Stimulated activated CD4-positive, alpha-beta T cell treated with anti-CD3 and anti-CD28 coated beads, Interleukin-12 subunit alpha, Interleukin-12 subunit beta, amount 100 ng/mL, for 24 hours (primary cell): ENCODE measurements at places on chromosomes 12 and 14.

GRCh38 chr12:93680006-93680405, 2.8 kb downstream of the CRADD start:
- DNase-seq, result no peak

DNA sequence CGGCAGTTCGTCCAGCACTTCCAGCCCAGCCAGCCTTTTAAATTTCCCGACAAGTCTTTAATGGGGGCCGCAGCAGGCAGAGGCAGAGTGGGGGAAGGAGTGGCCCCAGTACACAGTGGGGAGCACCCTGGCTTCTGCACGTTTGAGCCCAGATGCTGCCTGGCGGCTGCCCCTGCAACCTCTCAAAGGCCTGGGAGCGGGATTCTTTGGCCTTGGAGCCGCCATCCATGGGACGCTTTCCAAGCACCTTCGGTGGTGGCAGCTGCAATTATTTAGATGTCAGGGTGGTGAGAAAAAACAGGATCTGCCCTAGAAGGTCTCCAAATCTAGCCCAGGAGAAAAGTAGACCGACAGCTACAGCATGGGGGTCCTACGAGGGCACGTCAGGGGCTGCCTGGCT, 46.0 kb downstream of the FAM222A start:
- no peak for DNase-seq

- no peak for DNase-seq
Observed at GRCh38 chr12:18591473-18591872, 146.3 kb downstream of the PLCZ1 start.

DNA sequence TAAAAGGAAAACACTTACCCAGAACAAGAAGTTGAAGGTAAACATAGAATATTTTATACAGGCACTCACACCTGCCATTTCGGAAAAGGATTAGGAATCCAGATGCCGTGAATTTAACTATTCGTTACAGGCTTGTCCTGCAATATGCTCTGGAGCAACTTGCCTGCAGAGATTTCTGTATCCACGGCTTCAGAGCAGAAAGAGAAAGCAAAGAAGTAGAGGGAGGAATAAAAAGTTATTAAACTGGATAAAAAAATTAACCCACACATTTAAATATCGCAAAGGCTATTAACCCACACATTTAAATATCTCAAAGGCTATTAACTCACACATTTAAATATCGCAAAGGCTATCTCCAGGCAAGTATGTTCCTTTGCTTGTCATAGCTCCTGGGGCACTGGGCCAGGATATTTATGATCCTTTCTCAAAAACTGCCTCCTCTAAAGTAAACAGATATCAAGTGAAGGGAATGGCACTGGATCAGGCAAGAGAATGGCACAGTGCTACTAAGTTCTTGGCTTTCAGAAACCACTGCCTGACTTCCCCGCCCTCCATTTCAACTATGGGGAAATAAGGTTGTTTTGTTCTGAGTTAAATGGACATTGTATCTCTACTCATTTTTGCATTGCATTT, at the start of gene TSPAN8:
TSPAN8 (minus strand) TSS at position 399 of the 633 bp plus-strand sequence; CDS start at position 78, 321 bp downstream.
- DNase-seq, result no peak

- DNase-seq, result no peak
Observed at GRCh38 chr14:97028382-97028781, 231.2 kb downstream of the VRK1 start.

DNA sequence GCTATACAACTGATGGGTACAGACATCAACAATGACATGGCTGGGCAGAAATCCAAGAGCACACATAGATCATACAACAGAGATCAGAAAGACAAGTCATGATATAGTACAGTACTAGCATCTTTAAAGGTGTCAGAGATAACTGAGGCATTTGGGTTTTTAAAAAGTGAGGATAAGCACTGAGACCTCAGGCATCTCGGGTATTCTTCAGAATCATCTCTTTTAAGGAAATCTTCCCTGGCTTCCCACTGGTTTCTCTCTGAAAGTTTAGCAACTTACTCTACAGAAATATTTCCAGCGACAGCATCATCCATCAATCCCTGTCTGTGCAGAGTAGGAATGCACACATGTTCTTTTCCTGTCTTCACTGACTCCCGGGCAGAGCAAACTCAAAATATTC, 93.2 kb upstream of the PARP11 start:
- no peak for DNase-seq

DNA sequence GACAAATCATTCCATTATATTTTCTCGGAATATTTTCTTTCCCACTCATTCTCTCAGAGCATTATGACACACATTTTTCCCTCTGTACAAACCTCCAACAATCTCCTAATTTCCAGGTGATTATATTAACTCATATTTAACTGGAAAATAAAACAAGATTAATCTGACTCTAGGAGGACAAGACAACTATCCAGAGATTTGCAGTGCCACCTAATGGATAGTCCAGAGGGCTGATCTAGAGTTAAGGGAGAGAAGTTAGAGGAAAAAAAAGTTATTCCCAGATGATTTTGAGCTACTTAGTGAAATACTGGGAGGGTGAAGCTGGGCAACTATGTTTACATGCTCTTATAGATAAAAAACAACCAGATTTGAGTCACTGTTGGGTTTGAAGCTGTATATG, 161.7 kb downstream of the ALX1 start:
- no peak for DNase-seq

DNA sequence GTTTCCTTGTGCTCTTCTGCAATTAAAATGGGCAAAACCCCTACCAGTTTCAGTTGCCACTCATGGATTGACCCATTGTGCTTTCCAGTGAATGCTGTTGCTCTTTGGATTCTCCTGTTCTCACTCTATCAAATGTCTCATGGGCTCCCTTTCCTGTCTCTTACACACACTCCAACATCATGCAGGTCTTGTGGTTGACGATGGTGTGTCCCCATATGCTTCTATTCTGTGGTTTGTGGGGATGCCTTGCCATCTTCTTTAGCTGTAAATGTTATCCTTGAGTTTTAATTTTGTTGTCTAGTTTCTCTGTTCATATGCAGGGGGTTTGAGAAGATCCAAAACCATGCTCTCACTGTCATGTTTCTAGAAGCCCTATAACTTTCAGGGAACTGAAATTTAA, 31.9 kb upstream of the FBXO34 start:
- DNase-seq, result no peak

DNA sequence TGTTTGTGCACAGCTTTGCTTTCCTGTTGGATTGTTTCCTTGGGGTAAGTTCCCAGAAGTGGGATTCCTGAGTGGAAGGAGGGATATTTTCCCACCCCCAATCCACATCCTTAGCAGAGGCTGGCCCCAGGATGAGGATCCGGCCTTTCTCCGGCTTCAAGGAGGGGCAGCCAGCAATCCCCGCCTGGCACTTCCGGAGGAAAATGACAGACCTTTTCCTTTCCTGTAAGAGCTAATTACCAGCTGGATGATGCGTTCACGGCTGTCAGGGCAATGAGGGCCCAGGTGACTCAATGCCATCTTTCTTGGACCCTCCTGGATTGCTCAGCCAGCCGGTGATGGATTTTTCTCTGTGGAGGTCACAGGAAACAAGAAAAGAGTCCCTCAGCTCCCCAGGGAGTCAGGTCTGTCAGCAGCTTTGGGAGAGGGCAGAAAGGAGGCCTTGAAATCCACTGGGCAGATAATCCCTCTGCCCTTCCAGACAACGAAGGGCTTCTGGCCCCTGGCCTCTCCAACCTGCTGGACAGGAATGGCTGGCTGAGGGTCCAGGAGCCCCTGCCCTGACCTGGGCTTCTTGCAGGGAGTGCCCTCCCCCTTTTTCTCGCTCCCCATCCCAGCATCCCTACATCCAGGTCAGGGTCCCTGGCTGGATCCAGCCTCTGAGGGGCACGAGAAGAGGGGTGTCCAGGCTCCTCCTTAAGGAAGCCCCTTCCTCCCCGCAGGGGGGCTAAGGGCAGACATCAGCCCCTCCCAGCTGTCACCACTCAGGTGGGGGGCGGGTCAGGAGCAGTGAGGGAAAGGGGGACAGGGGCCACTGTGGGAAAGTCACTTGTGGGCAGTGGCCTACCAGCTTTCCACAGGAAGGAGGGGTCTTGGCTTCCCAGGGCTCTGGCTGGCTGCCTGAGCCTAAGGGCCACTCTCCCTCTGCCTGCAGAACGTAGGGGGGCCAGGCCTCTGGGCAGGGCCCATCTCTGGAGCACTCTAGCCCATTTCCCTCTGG, 16.1 kb upstream of the CCDC85C start:
- DNase-seq, result no peak

DNA sequence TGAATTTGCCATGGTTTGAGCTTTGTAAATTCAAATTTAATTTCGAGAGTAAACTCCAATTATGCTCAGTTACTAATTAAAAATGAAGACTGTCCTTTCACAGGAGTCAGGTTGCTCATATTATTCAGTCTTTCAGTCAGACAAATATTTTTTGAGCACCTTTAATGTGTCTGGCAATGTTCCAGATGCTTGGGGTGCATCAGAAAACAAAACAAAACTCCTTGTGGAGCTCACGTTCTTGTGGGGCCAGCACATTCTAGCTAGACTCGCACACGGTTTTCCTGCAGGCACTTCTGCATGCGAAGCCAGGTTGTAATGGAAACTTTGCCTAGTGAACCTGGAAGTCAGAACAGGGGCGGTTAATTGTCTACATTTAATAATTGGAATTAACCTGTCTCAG, 64.0 kb upstream of the ATF1 start:
- no peak for DNase-seq

DNA sequence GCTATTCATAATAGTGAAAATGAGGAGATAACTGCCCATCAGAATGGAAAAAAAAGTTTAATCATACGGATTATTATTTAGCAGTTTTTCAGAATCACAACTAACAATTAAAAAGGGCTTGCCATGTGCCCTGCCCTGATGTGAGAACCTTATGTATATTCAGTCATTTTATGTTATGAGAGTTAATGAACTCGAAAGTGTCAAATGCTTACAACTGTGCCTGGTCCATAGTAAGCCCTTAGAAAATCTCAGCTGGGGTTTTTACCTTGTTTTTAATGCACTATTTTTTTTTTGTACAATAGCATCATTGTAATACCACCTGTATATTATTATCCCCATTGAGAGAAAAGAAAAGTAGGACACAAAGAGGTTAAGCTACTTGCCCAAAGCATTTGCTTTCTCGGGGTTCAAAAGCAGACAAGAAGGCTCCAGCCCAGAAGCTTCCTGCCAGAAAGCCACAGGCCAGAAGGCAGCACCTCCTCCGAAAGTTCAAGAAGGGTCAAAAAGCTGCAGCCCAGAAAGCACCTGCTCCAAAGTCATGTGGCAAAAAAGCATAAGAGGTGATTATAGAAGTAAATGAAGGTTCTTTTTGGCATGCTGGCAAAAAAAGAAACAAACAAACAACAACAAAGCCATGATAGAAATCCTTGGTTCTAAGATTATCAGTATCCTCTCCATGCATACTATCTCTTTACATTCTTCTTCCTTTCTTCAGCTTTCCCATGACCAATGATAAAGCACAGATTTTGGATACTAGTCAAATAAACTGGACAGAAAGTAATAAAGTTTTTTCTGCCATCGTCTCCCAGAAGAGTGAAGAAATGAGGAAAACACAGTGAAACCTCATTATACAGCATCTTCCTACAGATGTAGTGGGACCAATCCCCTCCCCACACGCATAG, 59.1 kb upstream of the NAP1L1 start:
- no peak for DNase-seq

GRCh38 chr14:91371011-91371989, 46.3 kb downstream of the CCDC88C start:
- DNase-seq, result no peak

DNA sequence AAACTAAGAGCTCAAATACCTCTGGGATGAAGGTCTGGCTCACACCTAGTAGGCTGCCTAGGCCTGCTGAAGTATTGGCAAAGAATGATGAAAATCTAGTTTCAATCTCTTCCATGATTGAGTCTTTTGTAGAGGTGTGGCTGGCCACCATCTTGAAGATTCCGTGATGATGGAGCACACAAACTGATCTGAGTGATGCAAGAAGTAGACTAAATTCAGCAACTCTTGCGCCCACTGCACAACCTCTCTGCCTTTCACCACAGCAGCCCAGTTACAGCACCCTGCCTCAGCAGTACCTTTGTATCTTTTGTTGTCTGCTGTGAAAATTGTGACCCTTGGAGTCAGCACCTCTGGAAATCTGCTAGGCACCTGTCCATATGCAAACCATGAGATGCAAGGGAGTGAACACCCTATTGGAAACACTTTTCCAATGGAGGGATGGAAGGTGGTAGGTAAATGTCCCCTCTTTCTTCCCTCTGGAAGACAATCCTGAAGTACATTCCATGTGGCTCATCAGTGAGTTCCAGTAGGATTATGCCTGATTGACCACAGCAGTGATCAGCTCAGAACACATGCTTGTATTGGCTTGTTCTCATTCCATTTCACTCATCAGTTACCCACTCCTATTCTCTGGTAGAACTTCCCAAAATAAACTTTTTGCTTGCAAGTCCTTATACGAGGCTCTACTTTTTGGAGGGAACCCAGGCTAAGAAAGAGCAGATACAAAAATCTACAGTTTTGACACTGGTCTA, 58.6 kb downstream of the BTBD7 start:
- no peak for DNase-seq

DNA sequence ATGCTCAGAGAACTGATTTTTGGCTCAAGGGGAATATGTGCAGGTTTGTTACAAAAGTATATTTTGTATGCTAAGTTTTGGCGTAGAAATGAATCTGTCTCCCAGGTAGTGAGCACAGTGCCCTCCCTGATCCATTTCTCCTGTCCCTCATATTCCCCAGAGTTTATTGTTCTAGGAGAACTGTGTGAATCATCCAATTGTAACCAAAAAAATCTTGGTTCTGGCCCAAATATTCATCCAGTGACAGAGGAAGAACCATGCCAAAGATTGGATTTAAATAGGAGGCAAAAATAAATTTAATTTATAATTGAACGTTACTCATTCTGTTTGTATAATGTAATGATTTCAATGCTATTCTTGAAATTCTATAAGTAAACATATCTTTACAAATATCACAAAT, 4.8 kb downstream of the CATSPERB start:
- no peak for DNase-seq

DNA sequence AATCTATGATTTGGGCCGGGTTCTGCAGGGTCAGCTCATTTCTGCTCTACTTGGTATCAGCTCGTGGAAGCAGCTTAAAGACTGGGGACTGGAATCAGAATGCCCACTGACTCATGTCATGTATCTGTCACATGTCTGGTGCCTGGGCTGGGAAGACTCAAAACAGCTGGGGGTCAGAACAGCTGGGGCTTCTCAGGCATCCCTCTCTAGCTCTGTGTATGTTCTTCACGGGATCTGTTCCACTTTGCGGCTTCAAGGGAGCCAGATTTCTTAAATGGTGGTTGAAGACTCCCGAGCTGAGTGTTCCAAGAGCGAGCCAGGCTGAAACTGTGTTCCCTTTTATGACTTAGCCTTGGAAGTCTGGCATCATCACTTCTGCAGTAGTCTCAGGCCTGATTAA, 11.9 kb downstream of the AEBP2 start:
- no peak for DNase-seq
